Amniotic stem cell (primary cell): ENCODE measurements at places on chromosomes 3 and 15.

- DNase-seq, result no peak
Observed at GRCh38 chr3:46947981-46948791, 28.4 kb downstream of the CCDC12 start.

DNA sequence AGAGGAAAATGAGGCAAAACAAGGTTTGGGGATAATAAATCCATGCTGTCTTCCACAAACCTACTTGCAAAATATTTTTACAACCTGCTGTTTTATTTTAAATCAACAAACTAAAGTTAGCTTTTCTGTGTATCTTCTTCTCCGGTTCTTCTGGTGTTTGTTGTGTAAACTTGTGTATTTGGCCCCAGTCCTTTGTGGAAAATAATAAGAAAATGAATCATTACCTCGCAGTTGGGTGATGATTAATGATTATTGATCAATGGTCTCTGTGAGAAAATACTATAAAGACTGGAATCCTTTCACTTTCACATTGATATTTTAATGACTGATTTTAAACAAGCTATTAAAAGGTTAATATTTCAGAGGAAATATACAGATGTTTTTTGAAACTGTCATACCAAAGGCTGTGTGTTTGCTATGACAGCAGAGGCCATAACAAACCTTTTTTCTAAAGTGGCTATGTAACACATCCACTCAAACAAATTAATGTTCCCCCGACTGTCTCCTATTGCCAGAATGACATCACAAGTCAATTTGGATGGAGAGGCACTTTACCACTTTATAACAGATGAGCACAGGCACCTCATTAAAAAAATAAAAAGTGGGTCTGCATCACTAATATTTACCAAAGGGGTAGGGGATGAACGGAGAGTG is 152.5 kb downstream of the MEX3B start:
- DNase-seq, result no peak

DNA sequence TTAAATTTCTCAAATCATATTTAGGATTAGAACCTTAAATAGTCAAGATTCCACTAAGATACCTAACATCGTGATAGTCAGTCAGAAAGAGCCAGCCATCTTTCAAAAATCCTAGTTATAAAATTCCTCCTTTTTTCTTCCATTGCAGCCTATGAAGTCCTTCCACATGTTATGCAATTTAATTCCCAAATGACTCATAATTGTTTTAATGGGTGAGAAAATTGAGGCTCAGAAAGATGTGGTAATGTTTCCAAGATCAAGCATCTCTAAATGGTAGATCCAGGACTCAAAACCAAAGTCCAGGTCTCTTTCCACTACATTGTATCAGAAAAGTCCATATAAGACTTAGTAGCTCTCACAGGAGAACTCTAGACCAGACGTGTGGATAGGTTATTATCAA is 9.5 kb downstream of the CFAP44 start:
- no peak for DNase-seq

DNA sequence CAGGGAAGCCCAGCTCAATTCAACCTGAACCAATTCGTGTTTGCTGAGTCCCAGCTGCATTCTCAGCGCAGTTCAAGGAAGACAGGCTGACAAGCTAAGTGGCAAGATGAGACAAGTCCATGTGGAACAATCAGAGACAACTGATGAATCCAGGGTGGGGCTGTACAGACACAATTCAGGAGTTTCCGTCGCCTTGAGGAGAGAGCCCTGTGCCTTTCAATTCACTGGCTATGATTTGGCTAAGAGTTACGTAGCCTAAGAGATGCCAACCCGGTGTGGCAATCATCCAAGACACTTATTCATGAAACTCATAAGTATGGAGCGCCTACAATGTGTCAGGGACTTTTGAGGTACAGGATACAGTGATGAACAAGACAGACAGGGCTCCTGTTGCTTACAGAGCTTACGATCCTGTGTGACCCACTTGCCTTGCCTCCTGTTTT is 15.5 kb upstream of the ZBED2 start:
- no peak for DNase-seq

DNA sequence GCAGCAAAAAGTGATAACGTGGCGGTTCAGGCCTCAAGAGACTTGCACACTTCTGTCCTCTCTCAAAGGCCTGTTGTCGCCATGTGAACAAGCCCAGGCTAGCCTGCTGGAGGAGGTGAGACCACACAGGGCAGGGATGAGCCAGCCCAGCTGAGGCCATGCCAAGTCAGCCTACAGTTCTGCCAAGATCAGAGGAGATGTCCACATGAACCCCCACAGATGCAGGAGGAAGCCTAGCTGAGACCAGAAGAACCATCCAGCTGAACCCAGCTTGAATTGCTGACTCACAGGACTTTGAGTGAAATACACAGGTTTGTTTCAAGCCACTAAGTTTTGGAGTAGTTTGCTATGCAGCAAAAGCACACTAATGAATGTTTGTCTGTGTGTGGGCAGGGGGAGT is 50.3 kb upstream of the SEC13 start:
- DNase-seq, result no peak

DNA sequence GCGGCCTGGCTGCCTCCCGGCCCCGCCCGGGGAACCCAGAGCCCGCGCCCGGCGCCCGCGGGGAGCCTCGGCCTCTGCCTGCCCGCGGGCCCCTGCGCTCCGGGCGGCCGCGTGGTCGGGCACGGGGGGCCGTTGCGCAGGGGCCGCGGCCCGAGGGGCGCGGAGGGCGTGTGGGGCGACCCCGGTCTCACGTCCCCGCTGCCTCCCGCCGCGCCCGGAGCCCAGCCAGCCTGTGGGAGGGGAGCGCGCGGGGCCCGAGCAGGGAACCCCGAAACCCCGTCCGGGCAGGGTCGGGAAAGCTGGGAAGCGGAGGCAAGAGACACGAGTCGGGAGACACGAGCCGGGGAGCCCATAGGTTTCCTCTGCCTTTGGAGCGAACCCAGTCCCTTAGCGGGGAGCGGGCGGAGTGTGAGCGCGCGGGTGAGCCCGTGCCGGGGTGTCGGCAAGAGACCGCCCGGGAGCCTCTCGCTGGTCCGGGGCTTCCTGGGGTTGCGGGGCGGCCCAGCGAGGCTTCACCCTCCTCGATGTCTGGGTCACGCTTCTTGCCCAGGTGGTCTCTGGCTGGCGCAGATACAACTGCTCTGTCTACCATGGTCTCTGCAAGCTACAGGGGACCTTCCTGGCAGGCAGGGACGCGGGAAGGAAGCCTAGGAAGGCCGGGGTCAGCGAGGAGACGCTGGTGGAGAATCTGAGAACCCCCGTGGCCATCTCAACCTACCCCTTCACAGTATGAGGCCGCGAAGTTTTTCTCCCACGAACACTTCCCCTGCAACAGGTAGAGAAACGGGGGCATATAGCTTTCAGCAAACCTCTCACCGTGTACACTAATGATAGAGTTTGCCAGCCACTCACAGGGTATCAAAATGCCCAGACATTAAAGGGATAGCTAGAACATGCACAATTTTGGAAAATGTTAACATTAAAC is 586 bp downstream of the LRRK1 start:
- no peak for DNase-seq

DNA sequence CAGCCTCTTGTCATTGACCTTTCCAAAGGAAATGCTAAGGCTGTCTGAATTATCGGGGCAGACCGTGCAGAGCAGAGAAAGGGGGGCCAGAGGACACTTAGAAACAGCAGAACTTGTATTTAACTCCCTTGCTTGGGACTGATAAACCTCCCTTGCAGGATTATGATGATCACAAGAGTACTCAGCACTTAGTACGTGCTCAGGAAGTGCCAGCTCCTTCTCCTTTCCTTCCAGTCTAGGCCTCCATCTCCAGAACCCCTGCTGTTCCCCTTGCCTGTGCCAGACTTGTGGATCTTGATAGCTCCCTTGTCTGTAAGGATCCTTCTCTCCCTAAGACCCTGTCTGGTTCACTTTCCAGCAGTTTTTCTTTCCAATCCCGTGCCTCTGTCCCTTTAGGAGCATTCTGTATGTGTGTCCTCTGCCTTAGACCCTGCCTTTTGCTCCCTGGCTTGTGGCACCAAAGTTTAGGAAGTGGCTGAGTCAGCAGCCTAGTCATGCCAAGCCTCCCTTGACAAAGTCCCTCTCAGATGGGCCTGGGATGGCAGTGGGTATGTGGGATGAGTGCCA is 747 bp downstream of the SORD start:
- no peak for DNase-seq

DNA sequence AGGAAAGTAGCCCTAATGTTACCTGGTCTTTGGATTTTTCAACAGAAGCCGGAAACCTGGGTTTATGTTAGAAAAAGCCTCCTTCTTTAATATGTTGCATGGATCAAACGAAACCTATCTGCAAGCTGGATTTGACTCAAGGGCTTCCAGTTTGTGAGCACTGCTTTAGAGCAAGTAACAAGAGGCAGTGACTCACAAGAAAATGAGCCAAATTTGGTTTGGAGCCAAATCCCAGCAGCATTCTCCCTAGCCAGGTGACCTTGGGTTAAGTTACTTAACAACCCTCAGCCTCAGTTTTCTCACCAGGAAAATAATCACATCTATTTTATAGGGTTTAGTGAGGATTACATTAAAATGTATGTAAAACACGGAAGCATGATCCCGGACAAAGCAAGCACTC is 215.2 kb upstream of the PRICKLE2 start:
- no peak for DNase-seq
